ENCODE measurements at places on chromosomes 13 and 19. TPM values are rescaled to one million over a fixed set of nuclear protein-coding genes. Genes with fewer than 3 reads are reported as not detected.

GRCh38 chr13:106985481-106985880 is 417.5 kb upstream of the ARGLU1 start:
- no peak for DNase-seq

GRCh38 chr13:72985610-72986009 is 73.2 kb upstream of the KLF5 start:
- DNase-seq: no peak

DNA sequence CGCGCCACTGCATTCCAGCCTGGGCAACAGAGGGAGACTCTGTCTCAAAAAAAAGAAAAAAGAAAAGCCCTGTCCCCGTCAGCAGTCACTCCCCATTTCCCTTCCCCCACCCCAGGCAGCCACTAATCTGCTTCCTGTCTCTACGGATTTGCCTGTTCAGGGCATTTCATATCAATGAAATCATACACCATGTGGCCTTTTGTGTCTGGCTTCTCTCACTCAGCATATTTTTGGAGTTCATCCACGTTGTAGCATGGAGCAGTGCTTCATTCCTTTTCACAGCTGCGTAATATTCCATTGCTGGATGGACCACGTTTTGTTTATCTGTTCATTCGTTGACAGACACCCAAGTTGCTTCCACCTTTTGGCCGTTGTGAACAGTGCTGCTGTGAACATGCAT is 36.1 kb upstream of the KLF2 start:
- DNase-seq: no peak

- DNase-seq: no peak
Measured at GRCh38 chr19:36392916-36393673, 14.1 kb upstream of the ZFP14 start.

The DIRAS1 gene
- total RNA-seq: 5.7 TPM

- DNase-seq: no peak
Measured at GRCh38 chr13:107266657-107267056, 698.7 kb upstream of the ARGLU1 start.

DNA sequence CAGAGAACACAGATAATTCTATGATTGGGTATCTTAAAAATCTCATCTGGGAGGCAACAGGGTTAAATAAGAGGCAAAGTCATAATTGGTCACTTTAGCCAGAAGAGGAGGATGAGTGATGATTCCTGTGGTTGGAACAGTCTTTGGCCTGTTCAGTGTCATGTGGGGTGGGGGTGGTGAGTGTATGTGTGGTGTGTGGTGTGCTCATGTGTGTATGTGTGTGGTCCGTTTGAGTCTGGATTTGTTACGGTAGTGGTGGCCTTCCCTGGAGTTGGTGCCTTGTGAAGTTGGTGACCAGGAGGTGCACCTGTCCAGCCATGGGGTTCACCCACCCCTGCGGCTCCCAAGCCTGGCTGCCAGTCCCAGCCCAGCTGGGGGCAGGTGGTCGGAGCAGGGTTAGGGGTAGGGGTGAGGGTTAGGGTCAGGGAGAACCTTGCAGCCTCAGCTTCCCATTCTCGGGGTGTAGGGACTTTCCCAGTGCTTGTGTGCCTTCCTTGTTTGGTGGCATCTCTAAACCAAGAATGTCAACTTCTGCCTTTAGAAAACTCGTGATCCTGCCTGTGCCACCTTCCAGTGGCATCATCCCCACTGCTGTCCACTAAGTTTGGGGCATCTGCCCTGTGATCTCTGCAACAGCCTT is 97.5 kb downstream of the RAB20 start:
- no peak for DNase-seq

Data from ovary (tissue), 10 donors.